ENCODE measurements at places on chromosomes 11 and 22.

DNA sequence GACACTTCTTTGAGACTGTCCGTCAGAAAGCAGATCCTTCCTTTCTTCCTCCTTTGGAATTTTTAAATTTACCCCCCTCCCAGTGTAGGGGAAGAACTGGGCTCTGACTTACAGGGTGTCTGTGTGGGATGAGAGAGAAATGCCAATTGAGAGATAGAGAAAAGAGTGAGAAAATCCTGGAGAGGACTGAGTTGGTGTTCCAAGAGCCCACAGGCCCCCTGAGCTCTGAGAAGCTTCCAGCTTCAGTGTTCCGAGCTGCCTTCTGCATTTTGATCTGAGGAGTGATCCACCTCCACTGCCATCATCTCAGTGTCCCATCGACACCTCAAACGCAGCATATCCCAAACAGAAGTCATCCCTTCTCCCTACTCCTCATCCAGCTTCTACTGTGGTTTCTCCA is 70.7 kb upstream of the GRK3 start:
- H3K4me3 ChIP-seq, result no peak overlapping the region
- no peaks in the 10 kb centered on the region for H3K36me3 ChIP-seq

- H3K36me3 ChIP-seq, result no peaks in the 10 kb centered on the region
- H3K4me3 ChIP-seq, result no peak overlapping the region
- no peak overlapping the region for H3K27ac ChIP-seq
- no peak for DNase-seq
- H3K4me1 ChIP-seq, result no peaks in the 10 kb centered on the region
Observed at GRCh38 chr11:132610216-132610615, 922.1 kb downstream of the OPCML start.

DNA sequence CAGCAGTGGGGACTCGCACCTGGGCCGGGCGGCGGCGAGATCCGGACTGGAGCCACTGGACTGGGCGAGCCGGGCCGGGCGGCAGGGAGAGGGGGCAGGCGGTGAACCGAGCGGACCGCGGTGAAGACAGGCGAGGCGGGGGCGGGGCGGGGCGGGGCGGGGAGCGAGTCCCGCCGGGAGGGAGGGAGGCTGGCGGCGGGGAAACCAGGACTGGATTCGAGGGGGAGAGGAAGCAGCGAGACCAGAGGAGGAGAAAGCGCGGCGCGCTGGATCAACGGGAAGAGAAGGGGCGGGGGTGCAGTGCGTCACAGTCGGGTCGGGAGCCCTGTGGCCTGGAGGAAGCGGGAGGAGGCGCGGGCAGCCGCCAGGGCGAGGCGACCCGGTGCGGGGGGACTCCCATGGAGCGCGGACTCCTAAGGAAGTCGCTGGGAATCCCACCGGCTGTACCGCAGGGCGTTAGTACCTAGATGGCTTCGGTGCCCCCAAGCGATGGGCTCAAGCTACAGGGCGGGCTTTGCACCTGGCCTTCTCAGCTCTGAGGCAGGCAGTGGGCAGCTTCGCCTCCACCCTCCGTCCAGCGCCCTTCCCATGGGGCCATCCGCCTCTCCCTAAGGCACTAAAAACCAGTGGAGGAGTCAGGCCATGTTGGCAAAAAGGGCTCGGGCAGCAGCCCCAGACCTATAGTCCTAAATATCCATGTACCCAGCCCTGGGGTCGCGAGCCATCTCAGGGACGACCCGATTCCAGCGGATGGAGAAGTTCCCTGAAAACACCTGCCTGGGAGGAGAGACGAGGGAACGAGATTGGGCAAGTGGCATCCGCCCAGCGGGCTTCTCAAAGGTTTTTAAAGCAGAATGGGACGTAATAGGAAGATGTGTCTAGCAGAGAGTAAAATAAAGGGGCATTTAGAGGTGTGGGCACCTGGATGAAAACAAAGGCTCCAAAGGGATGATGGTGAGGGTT is at the start of gene TMEM121B:
Gene TMEM121B, minus strand, starts transcription at position 128 of the 963 bp plus-strand sequence. CDS start 233 bp downstream, outside the sequence.
- no peak for DNase-seq
- no peaks in the 10 kb centered on the region for H3K36me3 ChIP-seq
- H3K27me3 ChIP-seq, result peaks cover 13% of the 10 kb centered on the region
- H3K4me3 ChIP-seq, result no peak within 1 kb of the TSS
- no peak within 1 kb of the TSS for H3K27ac ChIP-seq

DNA sequence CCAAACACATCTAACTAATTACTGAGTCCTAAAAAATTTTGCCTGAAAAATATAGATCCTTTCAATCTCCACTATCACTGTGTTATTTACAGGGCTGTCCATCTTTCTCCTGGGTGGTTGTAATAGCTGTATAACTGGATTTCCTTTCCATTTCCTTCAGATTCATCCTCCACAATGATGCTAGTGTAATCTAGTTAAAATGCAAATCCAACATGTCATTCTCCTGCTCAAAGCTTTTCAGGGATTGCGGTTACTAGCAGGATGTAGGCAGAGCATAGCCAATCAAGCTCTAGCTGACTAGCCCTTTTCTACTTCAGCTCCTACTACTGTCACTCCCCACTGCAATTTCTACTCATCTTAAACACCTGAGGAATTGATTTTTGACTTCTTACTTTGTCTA is 283.0 kb downstream of the RAB38 start:
- H3K4me3 ChIP-seq, result no peak overlapping the region
- no peaks in the 10 kb centered on the region for H3K27me3 ChIP-seq
- DNase-seq, result no peak
- H3K36me3 ChIP-seq, result no peaks in the 10 kb centered on the region
- H3K27ac ChIP-seq, result no peak overlapping the region

DNA sequence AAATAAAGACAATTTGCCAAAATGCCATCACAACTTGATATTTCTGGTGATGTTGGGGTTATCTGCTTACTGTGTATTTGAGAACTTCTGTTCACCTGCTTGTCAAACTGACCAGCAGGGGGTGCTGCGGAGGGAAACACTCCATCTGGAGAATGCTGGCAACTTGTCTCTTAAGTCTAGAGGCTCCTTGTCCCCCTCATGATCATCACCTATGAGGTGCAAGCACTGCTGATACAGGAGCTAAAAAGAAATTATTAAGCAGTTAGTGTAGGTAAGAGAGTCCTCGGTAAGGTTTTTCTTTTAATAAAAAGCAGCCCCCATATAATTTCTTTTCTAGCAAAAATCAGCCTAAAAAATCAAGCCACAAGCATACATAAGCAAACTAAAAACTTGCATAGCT is 32.7 kb upstream of the GLYATL1B start:
- H3K27ac ChIP-seq, result no peak overlapping the region
- no peaks in the 10 kb centered on the region for H3K27me3 ChIP-seq
- H3K4me1 ChIP-seq, result no peaks in the 10 kb centered on the region
- DNase-seq, result peak; percentile 73
- no peaks in the 10 kb centered on the region for H3K36me3 ChIP-seq

GRCh38 chr11:135004495-135004894 is 592.5 kb upstream of the B3GAT1 start:
- no peaks in the 10 kb centered on the region for H3K4me1 ChIP-seq
- H3K4me3 ChIP-seq, result no peak overlapping the region
- no peaks in the 10 kb centered on the region for H3K27me3 ChIP-seq
- DNase-seq, result no peak
- no peaks in the 10 kb centered on the region for H3K36me3 ChIP-seq

DNA sequence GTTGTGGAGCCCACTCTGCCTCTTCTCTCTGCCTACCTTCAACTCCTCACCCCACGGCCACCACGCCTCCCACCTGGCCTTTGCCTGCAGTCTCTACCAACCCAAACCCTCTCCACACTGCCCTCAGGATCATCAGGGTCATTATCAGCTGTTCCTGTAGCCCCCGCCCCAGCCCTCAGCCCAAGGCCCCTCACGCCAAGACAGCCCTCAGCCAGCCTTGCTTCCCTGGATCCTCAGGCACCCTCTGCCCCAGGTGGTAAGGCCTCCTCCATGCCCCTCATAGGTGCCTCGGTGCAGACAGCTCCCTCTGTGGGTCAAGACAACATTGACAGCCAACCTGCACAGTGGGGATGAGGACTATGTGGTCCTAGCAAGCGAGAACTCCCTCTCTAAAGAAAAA is 1.7 kb downstream of the SBF1 start:
- H3K36me3 ChIP-seq, result no peaks in the 10 kb centered on the region
- H3K27ac ChIP-seq, result no peak overlapping the region
- DNase-seq, result peak; percentile 45
- H3K27me3 ChIP-seq, result no peaks in the 10 kb centered on the region

- no peak for DNase-seq
- H3K36me3 ChIP-seq, result no peaks in the 10 kb centered on the region
- no peak overlapping the region for H3K27ac ChIP-seq
- no peaks in the 10 kb centered on the region for H3K27me3 ChIP-seq
- no peak overlapping the region for H3K4me3 ChIP-seq
- H3K4me1 ChIP-seq, result no peaks in the 10 kb centered on the region
Observed at GRCh38 chr22:47739291-47740015, 977.0 kb downstream of the TBC1D22A start.

GRCh38 chr11:45852018-45852711 is 4.9 kb downstream of the CRY2 start:
- H3K4me3 ChIP-seq, result no peak overlapping the region
- DNase-seq, result no peak
- H3K27me3 ChIP-seq, result no peaks in the 10 kb centered on the region
- H3K36me3 ChIP-seq, result peaks cover 25% of the 10 kb centered on the region
- H3K4me1 ChIP-seq, result peaks cover 29% of the 10 kb centered on the region
- H3K27ac ChIP-seq, result no peak overlapping the region

- no peaks in the 10 kb centered on the region for H3K4me1 ChIP-seq
- DNase-seq, result no peak
- no peak overlapping the region for H3K4me3 ChIP-seq
- H3K27ac ChIP-seq, result no peak overlapping the region
- H3K36me3 ChIP-seq, result no peaks in the 10 kb centered on the region
Observed at GRCh38 chr22:31142285-31142684, 2.0 kb upstream of the PLA2G3 start.
